ENCODE measurements at places on chromosomes 6 and 20.

DNA sequence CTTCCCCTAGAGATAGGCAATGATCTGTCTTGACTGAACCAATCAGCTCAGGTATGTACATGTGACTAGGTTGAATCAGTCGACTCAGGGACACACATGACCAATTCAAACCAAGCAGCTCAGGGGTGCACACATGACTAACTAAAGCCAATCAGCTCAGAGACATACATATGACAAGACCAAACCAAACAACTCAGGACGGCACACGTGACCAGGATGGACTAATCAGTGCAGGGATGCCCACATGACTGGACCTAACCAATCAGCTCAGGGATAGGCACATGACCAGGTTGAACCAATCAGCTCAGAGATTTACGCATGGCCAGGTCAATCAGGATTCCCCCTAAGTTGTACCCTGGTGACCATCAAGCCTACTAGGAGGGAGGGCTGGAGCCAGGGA lies 310.3 kb downstream of the CDH26 start:
- DNase-seq: no peak

GRCh38 chr20:17928633-17929311 lies 39.8 kb downstream of the SNX5 start:
- no peak for DNase-seq

GRCh38 chr6:74048387-74048786 lies 352.4 kb downstream of the CD109 start:
- no peak for DNase-seq

GRCh38 chr6:154487367-154488247 lies 22.9 kb downstream of the CNKSR3 start:
- no peak for DNase-seq

- no peak for DNase-seq
These were observed 106.1 kb downstream of the TFAP2C start for GRCh38 chr20:56735084-56735642.

- DNase-seq: no peak
These were observed 23.3 kb upstream of the SGK2 start for GRCh38 chr20:43535370-43536004.

DNA sequence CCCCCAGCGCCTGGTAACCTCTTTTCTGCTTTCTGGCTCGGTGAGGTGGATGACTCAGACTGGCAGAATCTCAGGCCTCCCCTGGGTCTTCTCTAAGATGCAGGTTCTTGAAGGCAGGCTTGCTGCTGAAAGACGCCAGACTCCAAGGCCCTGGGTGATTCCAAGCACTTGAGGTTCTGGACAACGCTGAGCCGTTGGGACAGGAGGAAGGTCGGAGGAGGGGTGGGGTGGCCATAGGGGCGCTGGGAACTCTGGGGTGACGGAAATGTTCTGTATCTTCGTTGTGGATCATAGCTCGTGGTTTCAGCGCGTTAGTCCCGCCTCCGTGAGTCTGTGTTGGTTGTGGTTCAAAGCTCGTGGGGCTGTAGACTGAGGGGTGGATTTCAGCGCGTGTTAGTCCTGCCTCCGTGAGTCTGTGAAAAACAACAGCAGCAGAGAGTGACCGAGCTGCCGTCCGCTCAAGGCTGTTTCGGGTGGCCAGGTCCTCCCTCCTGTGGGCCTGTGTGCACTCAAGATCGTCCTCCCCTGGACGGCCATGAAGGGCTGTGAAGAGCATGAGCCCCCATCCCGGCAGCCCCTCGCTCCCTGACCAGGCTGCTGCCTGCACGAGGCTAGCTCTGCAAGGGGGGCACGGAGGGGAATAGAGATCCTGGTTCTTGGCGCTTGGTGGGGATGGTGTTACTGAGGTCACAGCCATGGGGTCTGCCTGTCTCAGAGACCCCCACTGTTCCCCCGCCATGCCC lies 7.7 kb downstream of the NTSR1 start:
- DNase-seq: no peak

DNA sequence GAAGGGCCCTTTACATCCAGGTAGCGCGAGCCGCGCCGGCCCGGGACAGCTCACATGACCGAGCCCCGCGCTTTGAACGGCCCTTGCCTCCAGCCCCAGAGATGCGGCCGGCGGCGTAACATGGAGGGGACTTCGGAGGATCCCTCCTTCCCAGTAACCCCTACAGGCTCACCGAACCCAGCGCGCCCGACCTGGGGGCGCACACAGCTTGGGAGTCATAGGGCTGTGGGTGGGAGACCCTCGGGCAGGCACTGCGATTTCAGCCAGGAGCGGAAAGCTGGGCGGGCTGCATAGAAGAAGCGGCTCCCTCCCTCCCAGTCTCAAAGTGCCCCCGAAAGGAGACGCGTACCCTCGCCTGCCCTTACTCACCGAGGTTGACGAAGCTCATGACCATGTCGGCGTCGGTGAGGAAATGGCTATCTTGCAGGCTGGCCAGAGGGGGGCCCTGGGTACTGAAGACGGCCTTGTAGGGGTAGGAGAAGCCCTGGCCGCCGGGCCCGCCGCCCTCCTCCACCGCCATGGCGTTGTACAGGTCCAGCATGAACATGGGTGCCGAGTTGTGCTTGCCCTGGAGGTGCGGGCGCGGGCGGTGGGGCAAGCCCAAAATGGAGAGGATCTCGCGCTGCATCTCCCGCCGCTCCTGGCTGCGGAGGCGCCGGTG lies 975 bp downstream of the BMP7 start:
- DNase-seq: no peak

- DNase-seq: no peak
These were observed 160.6 kb downstream of the VEGFA start for GRCh38 chr6:43930440-43931154.

- DNase-seq: no peak
These were observed 995.3 kb upstream of the FLRT3 start for GRCh38 chr20:15332711-15333160.

DNA sequence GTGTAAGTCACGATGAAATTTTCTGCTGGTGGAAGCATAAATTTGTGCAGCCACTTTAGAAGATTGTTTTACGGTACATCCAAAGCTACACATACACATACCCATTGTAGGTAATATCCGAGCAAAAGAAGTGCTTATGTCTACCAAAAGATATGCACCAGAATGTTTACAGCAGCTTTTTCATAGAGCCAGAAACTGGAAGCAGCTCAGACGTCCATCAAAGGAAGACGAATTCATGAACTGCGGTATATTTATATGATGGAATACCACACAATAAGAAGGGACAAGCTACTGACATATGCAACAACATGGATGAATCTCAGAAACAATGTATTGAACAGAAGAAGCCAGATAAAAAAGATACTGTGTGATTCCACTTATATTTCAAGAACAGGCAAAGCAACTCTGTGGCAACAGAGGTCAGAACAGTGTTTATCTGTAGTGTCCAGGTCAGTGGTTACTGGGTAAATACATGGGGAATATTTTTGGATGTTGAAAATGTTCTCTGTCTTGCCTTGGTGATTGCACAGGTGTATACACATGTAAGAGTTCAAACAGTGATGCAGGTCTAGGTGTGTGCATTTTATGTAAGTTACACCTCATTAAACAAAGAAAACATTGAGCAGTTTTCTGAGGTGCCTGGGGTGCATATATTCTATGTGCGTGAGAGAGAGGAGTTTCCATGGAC lies 51.9 kb upstream of the EXOC2 start:
- DNase-seq: no peak

Measured in esophagus squamous epithelium (tissue), 5 donors.